Fibroblast of lung (primary cell): ENCODE measurements at places on chromosomes 12 and 14. TPM values are rescaled to one million over a fixed set of nuclear protein-coding genes. Genes with fewer than 3 reads are reported as not detected.
A peak's percentile ranks its signal among the peaks of the same experiment; 100 is the strongest.

- peak within 1 kb of the TSS; percentile 74 for H3K4me3 ChIP-seq
- no peaks in the 10 kb centered on the region for H3K36me3 ChIP-seq
- DNase-seq, result peak; percentile 71
- no peaks in the 10 kb centered on the region for H3K27me3 ChIP-seq
These were observed at the start of gene VSIG10 for GRCh38 chr12:118103601-118104382. VSIG10 (minus strand) TSS chr12:118104011; CDS start chr12:118103671, 340 bp downstream.

GRCh38 chr12:91077228-91077954 lies 19.6 kb upstream of the KERA start:
- H3K4me1 ChIP-seq, result no peaks in the 10 kb centered on the region
- no peak overlapping the region for H3K27ac ChIP-seq
- no peak for DNase-seq
- H3K36me3 ChIP-seq, result no peaks in the 10 kb centered on the region
- H3K27me3 ChIP-seq, result no peaks in the 10 kb centered on the region

The KRT7 gene
- polyA plus RNA-seq, result 3.1 and 8.6 TPM in 2 replicates

The CLEC9A gene
- not detected in 2 replicates for polyA plus RNA-seq

The TSPAN11 gene
- 0.02 and 0.05 TPM in 2 replicates for polyA plus RNA-seq
